ENCODE measurements at places on chromosomes 11 and 22.

DNA sequence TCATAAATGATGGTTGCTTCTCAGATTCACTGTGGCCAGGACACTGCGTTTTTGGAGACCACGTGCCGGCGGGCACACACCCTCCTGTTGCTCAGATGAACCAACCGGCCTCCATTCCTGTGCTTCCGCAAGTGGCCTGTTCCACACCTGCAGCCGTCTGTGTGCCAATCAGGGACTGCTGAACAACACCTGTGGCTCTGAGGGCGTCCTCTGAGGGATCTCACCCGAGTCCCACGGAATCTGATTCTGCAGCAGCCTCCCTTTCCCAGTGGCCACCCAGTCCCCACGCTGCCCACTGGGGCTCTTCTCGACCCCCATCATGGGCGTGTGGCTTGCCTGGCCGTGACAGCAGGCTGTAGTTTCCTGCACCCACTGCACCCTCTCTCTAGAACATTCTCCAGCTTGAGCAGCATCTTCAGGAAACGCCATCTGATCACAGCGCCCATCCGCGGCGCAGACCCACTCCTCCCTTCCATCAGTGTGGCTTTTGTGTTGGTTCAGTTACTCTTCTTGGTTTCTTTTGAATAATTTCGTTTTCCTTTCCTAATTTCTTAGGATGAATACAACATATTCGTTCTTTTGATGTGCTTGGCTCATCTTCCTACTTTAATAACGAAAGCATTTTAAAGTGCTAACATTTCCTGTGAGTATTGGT lies 100.3 kb upstream of the SLC22A12 start:
- no peak for DNase-seq

GRCh38 chr11:46850829-46851380 lies 4.8 kb upstream of the CKAP5 start:
- no peak for DNase-seq

- no peak for DNase-seq
These were observed 200.1 kb upstream of the GUCY1A2 start for GRCh38 chr11:107218123-107219013.

DNA sequence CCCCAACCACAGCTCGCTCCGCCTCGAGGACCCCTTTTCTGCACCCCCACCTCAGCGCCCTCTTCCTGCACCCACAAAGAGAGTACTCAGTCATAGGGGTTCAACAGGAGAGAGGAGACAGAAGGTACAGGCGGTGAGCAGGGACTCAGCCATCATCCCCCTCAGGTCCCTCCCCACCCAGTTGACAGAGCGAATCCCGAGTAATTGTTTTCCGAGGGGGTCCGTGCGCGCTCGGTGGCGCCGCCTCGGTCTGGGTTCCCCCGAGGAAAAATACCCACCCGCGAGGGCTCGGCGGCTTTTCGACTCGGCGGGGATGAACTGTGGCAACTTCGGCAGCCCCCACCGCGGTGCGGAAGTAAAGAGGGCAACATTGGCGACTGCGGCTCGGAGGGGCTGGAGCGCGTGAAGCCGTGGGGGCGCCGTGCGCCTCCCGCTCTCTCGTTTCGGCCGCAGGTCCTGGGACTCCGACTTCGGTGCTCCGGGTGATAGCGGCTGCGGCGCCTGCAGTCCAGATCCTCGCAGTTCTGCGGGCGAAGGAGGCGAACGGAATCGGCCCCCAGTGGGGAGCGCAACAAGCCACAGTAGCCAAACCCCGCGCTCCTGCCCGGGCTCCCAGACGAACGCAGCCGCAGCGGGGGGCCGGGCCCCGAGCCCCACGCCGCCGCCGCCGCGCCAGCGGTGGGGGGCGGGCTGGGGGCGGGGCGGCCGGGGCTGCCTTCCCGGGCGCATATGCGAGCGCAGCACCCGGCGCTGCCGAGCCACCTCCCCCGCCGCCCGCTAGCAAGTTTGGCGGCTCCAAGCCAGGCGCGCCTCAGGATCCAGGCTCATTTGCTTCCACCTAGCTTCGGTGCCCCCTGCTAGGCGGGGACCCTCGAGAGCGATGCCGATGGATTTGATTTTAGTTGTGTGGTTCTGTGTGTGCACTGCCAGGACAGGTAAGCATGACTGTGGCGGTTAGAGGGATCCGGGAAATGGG lies at the start of gene NELL1:
TSS of gene NELL1 (plus strand) at position 743 of the 976 bp plus-strand sequence.
- DNase-seq, result no peak

DNA sequence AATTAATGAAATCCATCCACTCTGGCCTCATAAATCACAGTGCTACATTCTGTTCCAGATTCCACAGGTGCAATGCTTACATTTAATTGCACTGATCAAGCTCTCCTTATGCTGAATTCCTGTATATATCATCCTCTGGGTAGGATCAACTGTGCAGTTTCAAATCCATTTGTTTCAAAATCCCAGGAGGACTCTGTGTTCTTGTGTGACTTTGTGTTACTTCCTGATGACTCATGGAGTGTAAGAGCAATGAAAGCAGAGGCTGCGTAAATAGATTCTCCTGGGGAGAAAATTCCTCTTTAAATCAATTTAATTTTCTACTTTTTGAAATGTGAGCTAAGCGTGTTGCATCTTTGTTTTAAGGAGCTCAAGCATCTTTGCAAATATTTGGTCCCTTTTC lies 752.7 kb downstream of the METTL15 start:
- no peak for DNase-seq

GRCh38 chr11:15968461-15969130 lies 387.8 kb downstream of the SOX6 start:
- DNase-seq, result no peak

- DNase-seq, result peak; percentile 90
These were observed at the start of gene SIRT3 for GRCh38 chr11:235997-236773. Gene SIRT3 (minus strand): TSS chr11:236342. CDS start chr11:236328, 14 bp downstream.

- no peak for DNase-seq
These were observed 27.9 kb upstream of the SLC36A4 start for GRCh38 chr11:93225662-93226061.

Data from CD4-positive, alpha-beta T cell treated with Interleukin-4 for 1 hour (primary cell).